ENCODE measurements at places on chromosomes 13 and 19. TPM values are rescaled to one million over a fixed set of nuclear protein-coding genes. Genes with fewer than 3 reads are reported as not detected.

CYP4F3 gene
- total RNA-seq, result 0.30 TPM

METTL21C gene
- total RNA-seq, result not detected

F7 gene
- not detected for total RNA-seq

ZNF835 gene
- 1.3 TPM for total RNA-seq

FPR1 gene
- not detected for total RNA-seq

IL12RB1 gene
- 20.4 TPM for total RNA-seq

SELENOV gene
- total RNA-seq, result not detected

SRRM5 gene
- 1.1 TPM for total RNA-seq

ATG4D gene
- 35.4 TPM for total RNA-seq

MPHOSPH8 gene
- 58.3 TPM for total RNA-seq

SOX1 gene
- total RNA-seq, result not detected

C1QTNF9 gene
- not detected for total RNA-seq

KLK8 gene
- not detected for total RNA-seq

PSG11 gene
- total RNA-seq, result not detected

DAND5 gene
- 0.12 TPM for total RNA-seq

MPND gene
- total RNA-seq, result 10.3 TPM

All from activated T-cell treated with anti-CD3 and anti-CD28 coated beads, Interleukin-2, amount 50 U/mL, for 72 hours (primary cell).